ENCODE measurements at places on chromosomes 2 and 18. TPM values are rescaled to one million over a fixed set of nuclear protein-coding genes. Genes with fewer than 3 reads are reported as not detected.

- no peak for DNase-seq
These were observed 72.7 kb downstream of the KCNG2 start for GRCh38 chr18:79870301-79871025.

Gene FLACC1
- 6.2 TPM for polyA plus RNA-seq

GRCh38 chr2:174025271-174026121 is 60.3 kb upstream of the SP3 start:
- peak; percentile 96 for DNase-seq

Gene MAPK4
- polyA plus RNA-seq = 1.9 TPM

- DNase-seq = no peak
These were observed 537.6 kb upstream of the CDH2 start for GRCh38 chr18:28714498-28714897.

GRCh38 chr2:79982445-79982844 is 322.1 kb downstream of the LRRTM1 start:
- DNase-seq = no peak

Gene ABCB11
- polyA plus RNA-seq = 0.03 TPM

Gene GALR1
- 0.15 TPM for polyA plus RNA-seq

DNA sequence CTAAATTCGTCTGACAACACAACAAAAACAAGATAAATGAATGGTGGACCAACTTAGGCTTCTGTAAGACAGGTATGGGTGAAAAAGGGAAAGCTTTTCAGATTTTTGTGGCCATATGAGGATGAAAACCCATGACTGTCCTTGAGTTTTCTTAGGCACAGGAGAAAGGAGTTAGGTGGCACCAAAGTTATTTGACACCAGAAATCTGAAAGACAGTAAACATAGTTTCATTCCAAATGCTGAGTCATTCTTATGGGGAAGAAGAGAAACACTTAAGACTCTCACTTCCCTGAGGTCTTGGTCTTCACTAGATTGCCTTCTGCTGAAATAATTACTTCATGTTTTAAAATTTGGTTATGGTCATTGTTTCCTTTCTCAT is 5.2 kb upstream of the GPD2 start:
- no peak for DNase-seq

Gene TMEM182
- 9.4 TPM for polyA plus RNA-seq

Gene AQP12A
- not detected for polyA plus RNA-seq

GRCh38 chr2:27249159-27249890 is 13.5 kb downstream of the SLC30A3 start:
- DNase-seq = no peak

DNA sequence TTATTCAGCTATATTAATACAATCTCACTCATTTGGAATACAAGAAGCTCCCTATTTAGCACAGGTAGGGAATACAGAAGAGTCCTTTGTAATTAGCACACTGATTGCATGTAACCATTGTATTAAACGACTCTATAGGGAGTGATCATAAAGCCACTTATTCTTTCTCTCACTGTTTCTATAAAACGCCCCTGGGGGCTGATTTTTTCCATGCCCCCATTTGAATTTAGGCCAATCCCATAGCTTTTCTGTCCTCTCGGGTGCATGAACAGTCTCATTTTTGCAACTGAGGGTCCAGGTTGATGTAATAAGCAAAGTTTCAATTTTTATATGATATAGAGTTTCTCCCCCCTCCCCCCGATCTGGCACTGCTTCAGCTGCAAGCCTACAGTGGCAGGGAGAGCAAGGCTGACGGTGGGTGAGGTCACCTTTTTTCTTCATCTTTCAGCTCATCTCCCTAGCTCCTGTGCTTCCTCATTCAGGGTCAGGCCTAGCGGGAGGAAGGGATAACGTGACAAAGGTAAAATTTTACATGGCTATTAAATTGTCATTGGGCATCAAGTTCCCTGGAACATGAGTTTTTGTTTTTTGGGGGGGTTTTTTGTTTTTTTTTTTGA is 45.7 kb downstream of the GAD1 start:
- no peak for DNase-seq

DNA sequence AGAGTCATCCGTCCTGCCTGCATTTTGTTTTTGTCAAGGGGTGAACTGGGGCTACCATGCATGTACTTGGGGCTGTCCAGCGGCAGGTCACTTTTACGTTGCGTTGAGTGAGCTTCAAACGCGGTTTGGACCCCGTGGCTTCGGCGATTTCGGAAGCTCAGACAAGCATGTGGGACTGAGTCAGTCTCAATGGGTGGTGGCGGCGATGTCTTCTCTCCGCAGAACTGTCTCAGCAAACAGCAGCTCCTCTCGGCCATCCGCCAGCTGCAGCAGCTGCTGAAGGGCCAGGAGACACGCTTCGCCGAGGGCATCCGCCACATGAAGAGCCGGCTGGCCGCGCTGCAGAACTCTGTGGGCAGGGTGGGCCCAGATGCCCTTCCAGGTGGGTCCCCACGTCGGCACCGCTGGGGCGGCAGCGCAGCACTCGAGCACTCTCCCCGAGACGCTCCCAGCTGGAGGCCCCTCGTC is 21.3 kb downstream of the FBLN7 start:
- DNase-seq = no peak

DNA sequence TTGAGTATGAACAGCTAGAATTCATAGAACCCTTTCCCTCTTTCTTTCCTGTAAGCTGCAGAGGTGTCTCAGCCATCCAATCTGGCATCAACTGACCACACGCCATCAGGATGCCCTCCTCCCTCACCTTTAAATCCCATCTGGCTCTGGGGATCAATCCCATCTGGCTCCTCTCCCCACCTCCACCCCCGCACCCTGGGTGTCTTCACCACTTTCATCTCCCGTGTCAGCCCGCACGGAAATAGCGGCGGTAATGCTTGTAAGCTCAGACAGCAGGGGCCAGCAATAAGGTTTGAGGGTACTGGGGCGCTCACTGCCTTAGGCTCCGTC is 508 bp upstream of the TUBA4B start:
- no peak for DNase-seq

DNA sequence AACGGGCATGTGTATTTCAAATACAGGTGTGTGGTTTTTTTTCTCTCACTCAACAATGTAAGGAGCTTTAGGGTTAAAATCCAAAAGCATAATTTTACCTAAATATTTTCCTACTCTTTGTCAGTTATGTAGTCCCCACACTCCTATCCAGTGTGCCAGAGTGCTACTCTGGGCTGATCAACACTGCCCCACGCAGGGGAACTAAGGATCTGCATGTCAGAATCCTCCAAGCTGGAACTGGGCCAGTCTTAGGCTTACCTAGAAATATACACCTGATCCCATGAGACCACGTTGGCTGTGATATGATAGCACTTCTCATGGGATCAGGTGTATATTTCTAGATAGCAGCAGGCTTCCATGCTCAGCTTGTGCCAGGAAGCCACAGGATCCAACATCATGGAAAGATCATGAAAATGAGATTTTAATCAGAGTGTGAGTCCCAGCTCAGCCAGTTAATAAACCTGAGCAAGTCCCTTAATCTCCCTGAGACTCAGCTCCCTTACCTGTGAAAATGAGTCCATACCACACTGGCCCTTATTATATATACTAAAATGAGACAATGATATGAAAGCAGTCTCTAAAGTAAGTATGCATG is 29.7 kb downstream of the CCDC141 start:
- no peak for DNase-seq

Measured in right lung (tissue), 10 donors.